ENCODE measurements at places on chromosomes 12 and 14. TPM values are rescaled to one million over a fixed set of nuclear protein-coding genes. Genes with fewer than 3 reads are reported as not detected.

GRCh38 chr12:85821206-85821605 lies 15.0 kb downstream of the RASSF9 start:
- DNase-seq, result no peak

GRCh38 chr12:4701395-4702190 lies 18.6 kb upstream of the GALNT8 start:
- no peak for DNase-seq

- no peak for DNase-seq
These were observed 53.3 kb downstream of the BCAT1 start for GRCh38 chr12:24895612-24896011.

- DNase-seq, result no peak
These were observed 20.9 kb downstream of the CD9 start for GRCh38 chr12:6221146-6221545.

GRCh38 chr12:13062669-13063068 lies 18.5 kb downstream of the FAM234B start:
- no peak for DNase-seq

- no peak for DNase-seq
These were observed 13.8 kb downstream of the TMEM106C start for GRCh38 chr12:47977046-47977771.

ARID4A gene
- 27.3 TPM for total RNA-seq

DNA sequence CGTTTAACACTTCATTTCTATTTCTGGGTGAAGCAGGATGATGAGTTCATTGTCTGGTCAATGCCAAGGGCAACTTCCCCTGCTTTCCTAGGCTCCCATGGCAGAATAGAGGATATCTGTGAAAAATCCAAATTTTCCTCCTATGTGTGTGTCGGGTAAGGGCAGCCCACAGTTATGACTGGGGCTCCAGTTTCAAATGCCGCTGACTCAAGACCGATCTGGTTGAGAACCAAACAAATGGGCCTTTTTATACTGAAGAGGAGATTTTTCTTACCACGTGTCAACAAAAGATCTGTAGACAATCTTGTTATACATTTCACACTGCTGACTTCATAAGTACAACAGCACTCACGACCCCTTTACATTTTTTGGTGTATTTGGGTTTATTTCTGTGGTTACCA lies 120.8 kb downstream of the CHST11 start:
- no peak for DNase-seq

- no peak for DNase-seq
These were observed 784.2 kb downstream of the SLC6A15 start for GRCh38 chr12:84128117-84128991.

GRCh38 chr12:130672089-130672820 lies 43.8 kb downstream of the RIMBP2 start:
- DNase-seq, result no peak

KIF26A gene
- 0.43 TPM for total RNA-seq

FLVCR2 gene
- total RNA-seq, result 18.3 TPM

SMIM41 gene
- total RNA-seq, result not detected

OTX2 gene
- not detected for total RNA-seq

YBX3 gene
- total RNA-seq, result 44.9 TPM
